ENCODE measurements at places on chromosomes 11 and 22.

GRCh38 chr22:49963647-49964026, 3.1 kb downstream of the PIM3 start:
- no peak for DNase-seq

DNA sequence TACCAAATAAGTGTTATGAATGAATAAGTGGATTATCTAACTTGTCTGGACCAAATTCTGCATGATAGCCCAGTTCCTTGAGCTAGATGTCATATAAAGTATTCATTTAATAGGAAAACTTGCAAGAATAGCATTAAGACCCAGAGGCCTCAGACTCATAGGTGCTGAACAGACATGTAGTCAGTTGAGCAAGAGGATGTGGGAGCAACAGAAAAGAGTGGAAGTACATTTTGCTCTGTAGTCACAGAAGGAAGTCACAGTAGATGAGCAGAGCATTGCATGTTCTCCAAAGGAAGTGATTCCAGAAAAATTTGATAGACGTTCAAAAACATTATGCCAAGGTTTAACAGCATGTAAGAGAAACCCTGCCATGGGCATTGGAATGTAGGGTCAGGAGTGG, 9.5 kb downstream of the HOATZ start:
- no peak for DNase-seq

- DNase-seq = no peak
These were observed 500.4 kb downstream of the MIAT start for GRCh38 chr22:27157666-27158370.

GRCh38 chr11:62705413-62705812, 1.8 kb downstream of the BSCL2 start:
- no peak for DNase-seq

GRCh38 chr11:65478388-65479183, 20.3 kb upstream of the MALAT1 start:
- no peak for DNase-seq

- DNase-seq = no peak
These were observed 4.9 kb downstream of the POLR3H start for GRCh38 chr22:41539146-41540005.

- no peak for DNase-seq
These were observed 81.8 kb upstream of the KCNQ1OT1 start for GRCh38 chr11:2781408-2782274.

- no peak for DNase-seq
These were observed 50.8 kb upstream of the PHOX2A start for GRCh38 chr11:72294616-72295395.

- no peak for DNase-seq
These were observed 7.3 kb downstream of the MN1 start for GRCh38 chr22:27794226-27794625.

DNA sequence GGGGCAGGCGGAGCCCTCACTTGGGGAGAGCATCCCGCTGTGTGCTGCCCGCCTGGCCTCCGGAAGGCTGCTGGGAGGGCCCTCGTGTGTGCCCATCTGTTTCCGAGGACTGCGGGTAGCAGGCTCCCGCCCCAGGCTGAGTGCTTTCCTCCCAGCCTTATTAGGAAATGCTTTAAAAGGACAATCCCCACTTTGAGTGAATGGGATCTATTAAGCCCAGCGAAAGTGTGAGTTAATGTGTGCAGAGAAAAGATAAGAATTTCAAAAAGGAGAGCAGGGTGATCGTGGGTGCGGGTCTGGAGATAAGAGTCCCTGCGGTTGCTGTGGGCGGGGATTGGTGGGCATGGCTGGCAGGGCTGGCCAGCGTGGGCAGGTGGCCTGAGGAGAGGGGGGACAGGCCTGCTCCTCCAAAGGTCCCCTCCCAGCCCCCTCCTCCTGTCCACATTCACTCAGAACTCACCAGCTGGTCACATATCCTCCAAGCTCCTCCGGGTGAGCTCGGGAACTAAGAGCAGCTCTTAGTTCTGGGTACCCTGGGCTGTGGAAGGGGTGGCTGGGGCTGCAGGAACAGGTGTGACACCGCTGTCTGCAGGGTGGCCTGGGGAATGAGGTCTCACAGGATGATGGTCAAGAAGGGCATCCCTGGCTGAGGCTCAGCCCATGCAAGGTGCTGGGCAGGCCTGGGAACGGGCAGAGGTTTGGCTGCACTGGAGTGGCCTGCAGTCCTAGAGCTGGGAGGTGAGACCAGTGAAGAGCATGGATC, 1260.3 kb downstream of the BRD1 start:
- DNase-seq = no peak

GRCh38 chr11:99019696-99020095, 1.1 kb upstream of the CNTN5 start:
- DNase-seq = no peak
